Activated CD8-positive, alpha-beta memory T cell treated with anti-CD3 and anti-CD28 coated beads for 24 hours (primary cell): ENCODE measurements at places on chromosomes 7 and 10.

- no peak for DNase-seq
Measured at GRCh38 chr7:511476-512145, 8.0 kb downstream of the PDGFA start.

- DNase-seq, result no peak
Measured at GRCh38 chr7:140082770-140083169, 20.0 kb upstream of the PARP12 start.

DNA sequence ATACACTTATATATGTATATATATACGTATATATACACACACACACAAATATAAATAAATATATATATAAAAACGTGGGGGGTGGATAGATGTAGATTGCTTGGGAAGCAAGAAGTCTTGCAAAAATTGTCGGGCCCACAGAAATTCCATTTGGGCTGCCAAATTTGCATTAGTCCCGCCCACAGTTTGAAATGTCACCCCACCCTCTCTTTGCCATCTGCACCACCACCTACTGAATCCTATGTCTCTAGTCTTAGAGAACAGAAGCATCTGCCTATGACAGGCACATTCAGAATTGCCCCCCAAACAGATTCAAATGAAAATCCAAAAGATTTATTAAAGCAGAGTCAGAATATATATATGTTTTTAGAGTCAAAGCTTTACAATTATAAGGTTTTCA, 25.6 kb upstream of the CACNA2D1 start:
- no peak for DNase-seq

- DNase-seq, result peak; percentile 66
Measured at GRCh38 chr10:13717936-13718772, 131.4 kb downstream of the PRPF18 start.

DNA sequence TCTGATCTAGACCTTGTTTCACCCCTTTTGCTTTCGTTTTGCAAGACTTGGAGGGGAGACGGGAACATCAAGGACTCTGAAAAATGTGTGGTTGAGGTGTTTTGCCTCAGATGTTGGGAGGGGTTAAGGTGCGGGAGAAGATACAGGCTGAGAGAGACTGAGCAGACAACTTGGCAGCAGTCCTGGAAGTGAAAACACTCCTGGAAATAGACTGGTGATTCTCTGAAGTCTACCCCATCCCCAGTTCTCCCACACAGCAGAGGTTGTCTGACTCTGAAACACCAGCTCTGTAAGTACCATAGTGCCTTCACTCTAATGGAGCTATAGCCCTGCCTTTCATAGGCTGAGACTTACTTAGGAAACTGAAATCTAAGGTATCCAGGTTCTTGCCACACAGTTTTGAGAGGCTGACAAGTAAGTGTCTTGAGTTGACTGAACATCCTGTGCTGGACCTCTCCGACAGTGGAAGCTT, 152.5 kb downstream of the PPP1R9A start:
- no peak for DNase-seq

DNA sequence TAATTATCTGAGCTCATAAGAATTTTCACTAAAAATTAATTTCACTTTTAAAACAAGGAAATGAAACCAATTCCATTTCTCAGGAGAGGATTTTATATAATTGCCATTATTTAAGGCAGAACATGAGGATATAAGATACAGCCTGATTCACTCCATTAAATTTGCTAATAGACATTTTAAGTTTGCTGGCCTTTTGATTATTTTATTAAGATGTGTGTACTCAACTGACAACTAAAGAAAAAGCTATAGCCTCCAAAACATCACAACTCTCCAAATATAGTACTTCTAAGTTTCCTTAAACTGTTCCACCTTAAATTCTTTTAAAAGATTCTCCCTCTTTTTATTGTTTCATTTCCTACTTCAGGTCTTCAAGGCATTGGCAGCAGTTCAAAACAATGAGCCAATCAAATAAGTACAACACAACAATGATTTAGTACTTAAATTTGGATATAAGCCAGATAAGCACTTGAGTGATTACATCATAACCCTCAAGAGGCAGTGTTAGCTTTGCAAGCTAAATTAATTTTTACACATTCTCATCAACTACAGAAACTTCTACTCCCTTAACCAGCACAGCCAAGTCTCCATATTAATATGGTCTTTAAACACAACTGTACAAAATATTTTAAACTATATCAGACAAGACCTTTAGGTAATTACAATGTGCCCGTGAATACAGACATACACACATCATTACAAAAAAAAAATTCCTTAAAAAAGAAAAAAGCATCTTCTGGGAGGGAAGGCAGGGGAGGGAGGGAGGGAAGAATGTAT, 121.8 kb downstream of the KMT2C start:
- no peak for DNase-seq

DNA sequence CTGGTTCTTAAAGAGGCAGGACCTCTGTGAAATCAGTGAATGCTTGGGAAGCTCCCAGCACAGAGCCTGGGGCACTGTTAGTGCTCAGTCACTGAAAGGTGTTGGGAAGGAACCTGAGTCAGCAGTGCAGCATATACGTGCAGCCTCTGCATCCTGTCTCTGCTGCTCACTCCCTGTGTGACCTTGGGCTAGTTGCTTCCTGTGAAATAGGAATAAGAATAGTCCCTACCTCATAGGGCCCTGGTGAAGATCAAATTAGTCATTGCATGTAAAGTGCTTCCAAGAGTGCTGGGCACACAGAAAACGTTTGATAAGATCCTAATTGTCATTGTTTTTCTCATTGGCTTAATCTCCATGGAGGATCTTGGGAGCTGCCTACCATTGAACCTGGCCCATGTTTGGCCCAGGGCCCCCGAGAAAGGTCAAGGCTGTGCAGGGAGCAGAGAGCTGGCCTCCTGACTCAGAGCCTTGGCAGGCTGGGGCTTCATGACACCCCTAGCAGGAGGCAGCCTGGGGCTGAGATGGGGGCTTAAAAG, 73.3 kb upstream of the COL13A1 start:
- no peak for DNase-seq

DNA sequence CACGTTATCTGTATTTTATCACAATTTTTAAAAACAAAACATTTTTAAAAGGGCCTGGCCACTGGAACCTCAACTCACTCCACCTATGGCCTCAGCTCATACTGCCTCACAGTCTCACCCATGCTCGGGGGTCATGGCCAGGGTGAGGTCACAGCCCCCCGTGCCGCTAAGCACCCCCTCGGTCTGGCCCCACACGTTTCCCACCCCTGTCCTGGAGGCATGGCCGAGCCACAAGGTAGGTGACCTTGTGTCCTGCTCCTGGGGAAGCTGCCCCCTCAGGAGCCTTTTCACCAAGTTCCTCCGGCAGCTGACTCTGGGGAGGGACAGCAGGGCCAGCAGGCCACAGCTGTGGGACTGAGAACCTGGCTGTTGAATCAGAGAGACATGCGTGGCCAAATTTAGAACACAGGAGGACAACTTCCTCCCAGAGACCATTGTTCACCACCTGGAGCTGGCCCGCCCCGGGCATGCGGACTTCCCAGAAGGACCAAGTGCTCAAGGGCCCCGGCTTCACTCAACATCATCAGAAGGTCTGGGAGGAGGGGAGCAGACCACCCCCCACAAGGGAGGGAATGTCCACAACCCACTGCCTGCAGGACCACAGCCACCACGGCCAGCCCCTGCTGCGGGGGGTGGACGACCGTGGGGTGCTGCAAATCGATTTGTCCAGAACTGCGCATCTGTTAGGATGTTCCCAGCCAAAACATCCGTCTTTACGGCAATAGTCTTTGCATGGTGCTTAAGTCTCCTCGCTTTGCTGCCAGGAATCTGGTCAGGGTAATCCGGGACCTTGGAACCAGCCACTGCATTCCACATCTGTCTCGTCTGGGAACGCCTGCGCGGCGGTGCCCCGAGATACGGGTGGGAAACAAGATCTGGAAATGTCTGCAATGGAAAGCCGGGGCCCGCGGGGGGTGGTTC, 48.6 kb upstream of the PDGFA start:
- no peak for DNase-seq

- DNase-seq, result no peak
Measured at GRCh38 chr10:61888744-61889143, 12.8 kb upstream of the ARID5B start.

DNA sequence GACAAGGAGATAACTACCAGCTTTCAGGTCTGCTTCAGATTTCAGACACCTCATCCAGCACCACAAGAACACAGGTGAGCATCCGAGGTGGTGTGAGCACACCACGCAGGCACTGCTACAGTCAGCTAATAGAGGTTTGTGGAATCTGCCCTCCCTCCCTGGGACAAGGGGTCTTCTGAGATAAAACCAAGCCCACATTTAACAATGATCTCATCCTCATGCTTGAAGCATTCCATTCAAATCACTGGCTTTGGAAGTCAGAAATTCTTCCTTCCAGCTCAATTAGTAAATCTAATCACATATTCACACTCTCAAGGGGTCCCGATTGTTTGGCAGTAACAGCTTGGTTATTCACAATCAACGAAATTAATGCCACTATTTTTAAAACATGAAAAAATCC, 331.4 kb downstream of the ELMO1 start:
- no peak for DNase-seq

GRCh38 chr7:16068183-16068582, 353.2 kb downstream of the CRPPA start:
- DNase-seq, result no peak

- peak; percentile 37 for DNase-seq
Measured at GRCh38 chr7:156166692-156167416, 354.6 kb upstream of the SHH start.

GRCh38 chr7:41731493-41732435, 28.9 kb upstream of the INHBA start:
- no peak for DNase-seq

DNA sequence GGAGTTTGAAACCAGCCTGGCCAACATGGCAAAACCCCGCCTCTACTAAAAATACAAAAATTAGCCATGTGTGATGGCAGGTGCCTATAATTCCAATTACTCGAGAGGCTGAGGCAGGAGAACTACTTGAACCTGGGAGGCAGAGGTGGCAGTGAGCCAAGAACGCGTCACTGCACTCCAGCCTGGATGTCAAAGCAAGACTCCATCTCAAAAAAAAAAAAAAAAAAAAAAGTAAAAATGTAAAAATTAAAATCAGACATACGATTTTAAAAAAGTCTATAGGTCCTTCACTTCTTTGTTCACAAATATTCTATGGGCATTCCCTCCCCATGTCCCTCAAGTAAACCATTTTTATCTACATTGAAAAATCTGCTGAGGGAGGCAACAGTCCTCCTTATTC, 34.9 kb upstream of the TLL2 start:
- no peak for DNase-seq

- DNase-seq, result no peak
Measured at GRCh38 chr10:45660876-45661411, 11.6 kb downstream of the ZFAND4 start.

DNA sequence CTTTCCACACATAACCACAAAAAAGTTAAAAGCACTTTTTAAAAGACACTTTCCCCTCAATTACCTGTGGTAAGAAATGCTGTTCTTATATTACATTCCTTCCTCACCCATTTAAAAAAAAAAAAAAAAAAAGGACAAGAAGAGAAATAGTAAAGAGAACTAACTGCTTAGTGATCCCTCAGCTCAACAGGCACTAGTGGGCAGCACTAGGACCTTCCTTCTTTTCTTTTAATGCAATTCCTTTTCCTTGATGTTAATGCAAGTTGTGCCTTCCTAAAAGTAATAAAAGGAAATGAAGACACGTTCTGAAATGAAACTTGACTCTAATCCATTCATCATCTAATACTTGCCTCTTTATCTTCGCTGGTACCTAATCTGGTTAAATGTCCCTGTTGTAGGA, 189.7 kb downstream of the TCF7L2 start:
- DNase-seq, result no peak

DNA sequence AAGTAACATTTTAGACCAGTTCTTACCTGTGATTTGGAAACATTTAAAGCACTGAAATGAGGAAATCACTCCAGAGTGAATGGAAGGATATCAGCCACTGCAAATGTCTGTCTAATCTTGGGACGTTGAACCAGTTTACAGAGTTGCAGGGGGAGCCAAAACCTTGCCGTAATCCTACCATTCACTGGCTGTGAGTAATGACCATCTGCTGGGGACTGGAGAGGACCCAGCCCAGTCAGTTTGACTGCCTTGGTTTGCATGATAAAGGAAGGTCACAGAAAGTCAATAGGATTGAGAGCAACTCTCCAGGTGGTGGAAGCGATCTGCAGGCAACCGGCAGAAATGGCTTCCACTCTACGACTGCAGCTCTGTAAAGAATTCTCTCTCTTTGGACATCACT, 167.2 kb downstream of the AKR1D1 start:
- DNase-seq, result no peak

DNA sequence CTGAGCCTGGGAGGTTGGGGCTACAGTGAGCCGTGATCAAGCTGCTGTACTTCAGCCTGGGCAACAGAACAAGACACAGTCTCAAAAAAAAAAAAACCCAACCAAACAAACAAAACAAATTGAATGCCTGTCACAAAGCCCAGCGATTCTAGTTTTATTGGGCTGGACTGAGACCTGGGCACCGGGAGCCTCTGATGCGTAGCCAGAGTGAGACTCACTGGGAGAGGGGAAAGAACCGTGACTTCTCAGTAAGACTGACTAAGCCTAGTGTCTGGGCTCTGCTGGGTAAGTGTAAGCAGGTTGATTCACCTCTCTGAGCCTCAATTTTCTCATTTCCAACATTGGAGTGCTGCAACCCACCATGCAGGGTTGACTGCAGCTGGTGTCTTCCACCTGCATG, 10.1 kb upstream of the LEP start:
- DNase-seq, result no peak

GRCh38 chr7:92403760-92404074, 43.6 kb upstream of the GATAD1 start:
- no peak for DNase-seq

GRCh38 chr7:156612930-156613329, 27.6 kb upstream of the RNF32 start:
- peak; percentile 81 for DNase-seq

GRCh38 chr10:126060261-126060931, 164.0 kb downstream of the FANK1 start:
- no peak for DNase-seq

DNA sequence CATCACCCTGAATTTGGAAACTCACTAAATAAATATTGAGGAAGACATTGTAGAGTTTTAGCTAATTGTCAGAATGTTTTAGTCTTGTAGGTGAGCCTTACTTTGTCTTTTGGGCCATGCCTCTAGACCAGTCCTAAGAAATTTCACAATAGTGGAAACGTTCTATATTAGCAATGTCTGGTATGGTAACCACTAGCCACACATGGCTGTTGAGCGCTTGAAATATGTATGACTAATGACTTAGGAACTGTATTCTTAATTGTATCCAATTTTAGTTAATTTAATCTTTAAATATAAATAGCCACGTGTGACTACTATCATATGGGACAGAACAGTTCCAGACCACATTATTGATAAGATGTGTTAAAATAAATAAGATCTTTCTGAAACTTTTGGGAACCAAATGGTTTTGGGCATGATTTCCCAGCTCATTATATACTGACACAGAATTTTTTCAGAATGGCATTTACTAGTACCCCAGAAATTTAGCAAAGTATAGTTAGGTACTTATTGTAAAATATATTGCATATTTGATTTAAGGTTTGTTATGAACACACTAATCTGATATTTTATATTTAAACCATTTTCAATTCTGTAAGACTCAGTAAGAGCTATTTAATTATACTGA, 95.0 kb downstream of the VPS50 start:
- no peak for DNase-seq
